ENCODE measurements at places on chromosomes 1 and 21.

- no peak for DNase-seq
These were observed 659.6 kb downstream of the MATN1 start for GRCh38 chr1:30063621-30064280.

GRCh38 chr1:211371406-211372105 lies 44.9 kb downstream of the TRAF5 start:
- no peak for DNase-seq

DNA sequence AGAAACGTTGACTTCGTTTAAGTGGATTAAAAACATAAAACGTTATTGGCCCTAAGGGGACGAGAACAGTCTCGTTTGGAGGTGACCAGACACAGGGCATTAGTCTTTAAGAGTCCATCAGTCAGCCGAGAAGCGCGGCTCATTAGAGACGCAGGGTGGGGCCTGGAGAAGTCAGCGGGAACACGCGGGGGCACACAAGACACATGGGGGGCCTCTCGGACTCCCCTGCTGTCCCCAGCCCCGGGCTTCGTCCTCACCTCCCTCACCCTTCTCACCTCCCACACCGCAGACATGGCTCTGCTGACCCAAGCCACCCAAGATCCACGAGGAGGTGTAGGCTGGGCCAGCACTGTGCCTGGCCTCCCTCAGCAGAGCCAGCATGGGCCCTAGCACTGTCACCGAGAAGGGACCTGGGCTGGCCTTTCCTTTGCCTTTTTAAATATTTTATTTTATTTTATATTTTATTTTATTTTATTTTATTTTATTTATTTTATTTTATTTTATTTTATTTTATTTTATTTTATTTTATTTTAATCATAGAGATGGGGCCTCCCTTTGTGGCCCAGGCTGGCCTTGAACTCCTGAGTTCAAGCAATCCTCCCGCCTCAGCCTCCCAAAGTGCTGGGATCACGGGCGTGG lies 48.9 kb downstream of the MORN1 start:
- DNase-seq, result no peak

GRCh38 chr1:62384276-62385005 lies 52.4 kb upstream of the USP1 start:
- DNase-seq, result no peak

DNA sequence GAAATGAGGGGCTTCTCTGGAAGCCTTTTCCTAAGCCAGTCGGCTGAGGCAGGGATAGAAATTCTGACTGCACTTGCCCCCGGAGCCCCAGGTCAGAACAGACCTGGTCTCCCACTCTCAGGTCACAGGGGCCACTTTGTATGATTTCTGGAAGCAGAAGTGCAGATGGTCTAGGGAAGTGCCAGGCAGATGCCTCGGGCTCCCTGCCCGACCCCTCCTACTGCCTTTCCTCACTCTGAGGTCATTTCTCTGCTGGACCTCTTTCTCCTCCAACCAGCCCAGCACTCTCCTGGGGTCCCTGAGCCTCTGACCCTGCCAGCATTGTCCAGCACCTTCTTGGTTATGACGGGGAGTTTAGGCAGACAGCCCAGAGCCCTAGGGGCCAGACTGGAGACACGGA lies 8.7 kb downstream of the RUNX3 start:
- DNase-seq, result no peak

- DNase-seq, result no peak
These were observed 78.6 kb upstream of the SLC44A3 start for GRCh38 chr1:94741510-94741909.

DNA sequence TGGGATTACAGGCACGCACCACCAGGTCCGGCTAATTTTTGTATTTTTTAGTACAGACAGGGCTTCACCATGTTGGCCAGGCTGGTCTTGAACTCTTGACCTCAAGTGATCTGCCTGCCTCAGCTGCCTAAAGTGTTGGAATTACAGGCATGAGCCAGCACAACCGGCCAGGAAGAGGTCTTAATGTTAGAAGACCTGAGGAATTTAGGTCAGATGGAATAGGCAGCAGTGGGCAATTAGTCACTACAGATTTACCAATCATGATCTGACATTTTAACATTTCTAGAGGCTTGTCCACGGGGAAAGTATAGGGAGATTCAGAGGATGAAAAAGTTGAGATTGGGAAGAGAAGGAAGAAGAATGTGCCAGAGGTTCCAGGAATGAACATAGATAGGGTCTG lies 8.9 kb upstream of the APP start:
- no peak for DNase-seq

- no peak for DNase-seq
These were observed 741.4 kb downstream of the KCNT2 start for GRCh38 chr1:195866781-195867222.

GRCh38 chr1:18641005-18641941 lies 10.6 kb downstream of the PAX7 start:
- DNase-seq, result no peak

- DNase-seq, result no peak
These were observed 21.7 kb downstream of the SELP start for GRCh38 chr1:169608226-169608625.

DNA sequence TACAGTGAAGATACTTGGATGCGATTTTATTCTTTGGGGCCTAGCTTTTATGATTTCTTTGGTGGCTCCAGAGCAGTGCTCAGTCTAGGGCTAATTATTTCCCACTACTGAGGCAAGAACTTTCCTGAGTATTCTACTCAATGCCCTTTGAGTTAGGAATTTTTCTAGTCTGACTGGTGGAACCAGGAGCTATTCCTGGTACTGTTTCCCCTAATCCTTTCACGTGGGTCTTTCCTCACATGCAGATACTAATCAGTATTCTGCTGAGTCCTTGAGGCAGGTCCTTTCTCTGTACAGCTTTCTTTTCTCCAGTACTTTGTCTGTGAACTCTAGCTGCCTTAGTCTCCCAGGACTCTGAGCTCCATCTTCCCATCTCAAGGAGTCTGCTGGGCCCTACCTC lies 76.7 kb downstream of the TRIM11 start:
- no peak for DNase-seq

- DNase-seq, result no peak
These were observed 674.6 kb downstream of the PTPRC start for GRCh38 chr1:199313444-199313843.

- no peak for DNase-seq
These were observed 4.1 kb upstream of the GRIK3 start for GRCh38 chr1:37038227-37039093.

GRCh38 chr1:89391686-89392085 lies 27.8 kb downstream of the GBP6 start:
- no peak for DNase-seq

- no peak for DNase-seq
These were observed 758.3 kb downstream of the USP25 start for GRCh38 chr21:16488042-16488441.

DNA sequence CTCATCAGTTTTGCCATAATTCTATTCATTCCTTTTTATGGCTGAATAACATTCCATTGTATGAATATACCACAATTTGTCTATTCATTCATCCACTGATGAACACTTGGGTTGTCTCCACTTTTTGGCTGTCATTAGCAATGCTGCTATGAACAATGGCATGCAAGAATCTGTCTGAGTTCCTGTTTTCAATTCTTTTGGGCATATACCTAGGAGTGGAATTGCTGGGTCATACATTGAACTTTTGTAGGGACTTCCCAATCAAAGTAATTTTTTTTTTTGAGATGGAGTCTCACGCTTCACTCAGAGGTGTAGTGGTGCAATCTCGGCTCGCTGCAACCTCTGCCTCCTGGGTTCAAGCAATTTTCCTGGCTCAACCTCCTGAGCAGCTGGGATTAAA lies 34.9 kb downstream of the AADACL4 start:
- DNase-seq, result no peak

DNA sequence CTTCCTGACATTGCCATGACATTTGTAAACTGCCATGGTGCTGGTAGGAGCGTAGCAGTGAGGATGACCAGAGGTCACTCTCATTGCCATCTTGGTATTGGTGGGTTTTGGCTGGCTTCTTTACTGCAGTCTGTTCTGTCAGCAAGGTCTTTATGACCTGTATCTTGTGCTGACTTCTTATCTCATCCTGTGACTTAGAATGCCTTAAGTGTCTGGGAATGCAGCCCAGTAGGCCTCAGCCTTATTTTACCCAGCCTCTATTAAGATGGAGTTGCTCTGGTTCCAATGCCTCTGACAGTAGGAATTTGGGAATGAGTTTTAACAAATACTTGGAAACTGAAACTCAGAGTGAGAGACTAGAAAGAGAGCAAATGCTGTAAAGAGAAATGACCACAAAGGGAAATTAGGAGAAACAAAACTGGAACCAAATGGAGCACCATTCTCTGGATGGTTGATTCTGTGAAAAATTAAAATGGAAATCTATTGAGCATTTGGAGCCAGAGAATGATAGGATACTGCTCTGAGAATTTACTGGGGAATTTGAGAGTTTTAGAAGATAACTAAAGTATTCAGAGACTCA lies 50.1 kb upstream of the RHOU start:
- no peak for DNase-seq

- no peak for DNase-seq
These were observed at the start of gene S100A13 for GRCh38 chr1:153626904-153627714. Gene S100A13 (minus strand): TSS chr1:153627505. CDS start chr1:153626472, 1,033 bp downstream.

- DNase-seq, result no peak
These were observed 101.8 kb upstream of the ARTN start for GRCh38 chr1:43831851-43832250.

DNA sequence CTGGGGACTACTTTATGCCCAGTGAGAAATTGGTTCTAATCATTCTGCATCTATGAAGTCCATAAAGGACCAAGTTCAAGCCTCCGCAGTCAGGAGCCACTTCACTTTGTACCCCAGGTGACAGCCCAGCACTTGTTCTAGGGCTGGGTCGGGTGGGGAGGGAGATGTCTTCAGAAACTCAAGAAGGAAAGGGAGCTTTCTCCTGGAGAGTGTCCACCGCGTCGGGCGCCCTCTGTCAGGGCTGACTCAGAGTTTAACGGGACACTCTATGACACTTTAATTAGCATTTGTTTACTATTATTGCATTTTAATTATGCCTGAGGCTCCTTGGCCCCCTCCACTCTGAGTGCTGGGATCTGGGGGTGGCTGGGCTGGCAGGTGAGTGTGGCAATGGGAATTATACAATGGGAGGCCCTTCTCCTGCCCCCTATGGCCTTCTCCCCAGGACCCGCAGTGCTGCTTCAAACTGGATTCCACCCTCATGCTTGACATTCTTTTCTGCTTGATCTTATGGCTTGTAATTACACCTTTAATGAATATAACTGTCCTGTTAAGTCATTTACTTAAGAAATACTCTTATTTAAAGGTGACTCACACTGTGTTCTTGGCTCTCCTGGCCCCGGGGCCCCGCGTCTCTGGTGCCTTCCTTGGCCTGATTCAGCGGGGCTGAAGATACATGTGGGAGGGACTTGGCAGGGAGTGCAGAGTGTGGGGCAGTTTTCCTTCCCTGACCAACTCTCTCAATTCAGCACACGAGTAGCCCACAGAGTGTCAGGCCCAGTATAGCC lies 136.6 kb downstream of the PLXNA2 start:
- DNase-seq, result no peak

DNA sequence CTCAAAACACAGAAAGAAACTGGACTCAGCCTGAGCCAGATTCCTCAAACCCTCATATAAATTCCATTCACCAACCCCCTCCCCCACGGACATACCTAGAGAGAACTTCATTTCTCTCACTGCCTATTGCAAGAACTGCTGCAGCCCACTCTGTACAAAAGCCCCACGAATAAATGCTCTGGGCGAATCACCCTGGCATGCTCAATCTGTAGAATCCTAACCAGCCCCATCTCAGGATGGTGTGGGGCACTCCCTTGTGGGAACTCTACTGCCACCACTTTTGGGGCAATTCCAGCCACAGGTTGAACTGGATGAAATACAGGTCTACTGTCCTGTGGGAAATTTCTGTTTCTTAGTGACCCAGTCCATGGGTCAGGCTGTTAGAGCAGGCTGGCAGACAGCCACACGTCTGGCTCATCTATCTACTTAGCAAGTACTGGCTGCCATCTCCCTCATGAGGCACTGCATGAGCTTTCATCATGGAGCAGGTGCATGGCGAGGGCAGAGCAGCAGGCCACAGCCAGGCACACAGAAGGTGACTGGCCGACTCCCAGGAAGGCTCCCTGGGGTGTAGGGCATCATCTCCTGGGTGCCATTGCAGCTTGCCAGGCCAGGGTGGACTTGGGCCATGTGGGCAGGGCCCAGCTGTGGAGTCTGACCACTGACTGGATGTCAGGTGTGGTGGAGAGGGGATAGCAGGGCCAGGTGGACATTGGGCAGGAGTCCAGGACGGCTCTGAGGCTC lies 1.6 kb upstream of the C1orf35 start:
- no peak for DNase-seq

DNA sequence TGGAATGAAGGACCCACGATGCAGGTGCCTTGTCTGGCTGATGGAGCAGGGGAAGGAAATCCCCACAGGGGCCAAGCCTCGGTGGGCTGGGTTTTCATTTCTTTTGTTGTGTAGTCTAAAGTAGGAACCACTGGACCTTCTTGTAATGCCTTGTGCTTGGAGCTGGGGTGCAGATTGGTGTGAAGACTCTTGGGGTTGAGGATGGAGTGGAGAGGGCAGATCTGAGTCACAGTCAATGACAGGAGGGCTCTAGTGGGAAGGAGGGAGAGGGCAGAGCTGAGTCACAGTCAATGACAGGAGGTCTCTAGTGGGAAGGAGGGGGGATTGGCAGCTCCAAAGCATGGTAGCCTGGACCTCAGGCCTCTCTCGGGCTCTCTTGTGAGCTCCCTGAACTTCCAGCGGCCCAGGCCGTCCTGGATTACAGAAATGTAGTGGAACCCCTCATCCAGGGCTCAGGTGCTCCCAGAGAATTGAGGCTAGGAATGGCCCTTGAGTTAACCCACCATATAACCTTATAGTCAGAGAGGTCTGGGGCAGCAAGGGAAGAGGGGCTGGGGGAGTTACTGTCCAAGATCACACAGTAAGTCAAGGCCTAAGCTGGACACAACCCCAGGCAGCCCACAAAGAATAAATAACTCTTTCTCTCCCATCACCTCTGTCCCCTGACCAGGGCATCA lies 313.8 kb downstream of the MATN1 start:
- no peak for DNase-seq

- DNase-seq, result no peak
These were observed 550 bp downstream of the RXFP4 start for GRCh38 chr1:155941845-155942531.

- no peak for DNase-seq
These were observed 400.0 kb upstream of the PKN2 start for GRCh38 chr1:88284066-88284465.

DNA sequence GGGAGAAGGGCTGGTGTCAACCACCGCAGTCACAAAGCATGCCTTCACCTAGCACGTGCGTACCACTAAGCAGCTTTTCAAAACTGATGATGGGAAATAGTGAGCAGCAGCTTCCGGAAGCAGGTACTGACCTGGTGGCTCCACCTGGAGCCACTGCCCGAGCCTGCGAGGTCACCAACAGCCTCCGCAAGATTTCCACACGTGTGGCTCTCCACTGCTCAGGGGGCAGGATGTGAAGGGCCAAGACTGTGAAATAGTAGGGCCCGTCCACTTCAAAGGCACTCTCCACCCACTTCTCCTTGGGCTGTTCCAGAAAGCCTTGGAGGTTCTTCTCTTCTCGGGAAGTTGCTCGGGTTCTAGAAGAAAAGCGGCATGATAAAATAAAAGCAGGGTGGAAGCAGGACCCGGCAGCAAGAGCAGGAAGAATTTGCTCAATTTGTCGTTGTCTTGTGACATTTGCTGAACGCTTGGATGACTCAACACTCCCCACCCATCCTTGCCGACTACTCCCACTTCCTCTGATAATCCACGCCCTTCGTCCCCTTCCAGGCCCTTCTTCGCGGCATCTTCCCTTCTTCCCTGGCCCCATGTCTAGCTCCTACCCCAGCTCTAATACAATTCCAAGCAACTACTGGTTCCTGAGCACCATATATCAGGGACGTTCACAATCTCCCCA lies 124.9 kb upstream of the IFFO2 start:
- peak; percentile 47 for DNase-seq

GRCh38 chr1:3690282-3691065 lies 38.2 kb downstream of the TP73 start:
- DNase-seq, result no peak

GRCh38 chr1:110781525-110781924 lies 91.4 kb upstream of the CD53 start:
- no peak for DNase-seq

All from CD4-positive, alpha-beta T cell treated with Interleukin-1 beta for 1 hour (primary cell).